ENCODE measurements at places on chromosomes 5 and 9.

DNA sequence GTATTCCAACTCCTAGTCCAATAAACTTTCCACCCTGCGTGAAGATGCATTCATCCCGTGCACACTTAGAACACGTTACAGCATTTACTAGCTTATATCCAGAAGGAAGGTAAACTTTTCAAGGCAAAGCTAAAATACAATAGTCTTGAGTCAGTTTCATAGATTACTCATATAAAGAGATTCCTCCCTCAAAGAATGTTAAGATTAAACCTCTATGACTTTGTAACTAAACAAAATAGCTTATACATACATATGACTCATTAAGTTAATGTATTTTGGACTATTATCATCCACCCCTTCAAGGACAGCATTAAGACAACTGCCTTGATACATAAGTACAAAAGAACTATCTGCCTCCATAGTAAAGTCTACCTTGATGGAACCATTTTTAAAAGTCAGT is 36.1 kb downstream of the TLE1 start:
- no peak for DNase-seq

GRCh38 chr5:74570250-74570649 is 70.3 kb downstream of the ENC1 start:
- no peak for DNase-seq

GRCh38 chr5:28012538-28012937 is 974.2 kb upstream of the CDH9 start:
- DNase-seq, result peak; percentile 39

GRCh38 chr5:35857606-35858205 is 1.0 kb downstream of the IL7R start:
- no peak for DNase-seq

- DNase-seq, result no peak
Observed at GRCh38 chr5:90015584-90016018, 394.0 kb downstream of the CETN3 start.
